ENCODE measurements at places on chromosomes 2 and 18. TPM values are rescaled to one million over a fixed set of nuclear protein-coding genes. Genes with fewer than 3 reads are reported as not detected.

Gene FANCL
- 43.7 TPM for total RNA-seq

Gene GPR39
- total RNA-seq: 4.0 TPM

Gene LOXHD1
- total RNA-seq: not detected

Gene NOL4
- not detected for total RNA-seq

Gene RBM44
- 0.53 TPM for total RNA-seq

Gene ABHD3
- total RNA-seq: 4.8 TPM

Gene MTCL1
- 11.9 TPM for total RNA-seq

Gene RRM2
- total RNA-seq: 217 TPM

Gene ATIC
- total RNA-seq: 29.0 TPM

Gene ABCB11
- not detected for total RNA-seq

Gene OXER1
- not detected for total RNA-seq

Gene CHST9
- total RNA-seq: 0.05 TPM

Gene ANKZF1
- 40.4 TPM for total RNA-seq

Gene STAT4
- total RNA-seq: 0.11 TPM

Gene FLACC1
- total RNA-seq: 1.1 TPM

Gene C2orf78
- total RNA-seq: not detected

Gene PROKR1
- not detected for total RNA-seq

Gene SFXN5
- total RNA-seq: 10.4 TPM

Gene TMEM17
- 4.3 TPM for total RNA-seq

Gene ODC1
- 47.7 TPM for total RNA-seq

Gene SLC11A1
- total RNA-seq: 0.16 TPM

Gene LRP2
- total RNA-seq: 0.24 TPM

Gene RAMP1
- 109 TPM for total RNA-seq

Gene COL4A3
- not detected for total RNA-seq

Gene FEV
- not detected for total RNA-seq

Gene CNGA3
- total RNA-seq: not detected

Gene COBLL1
- total RNA-seq: 2.9 TPM

Gene MYL1
- total RNA-seq: not detected

Gene AMER3
- not detected for total RNA-seq

Gene ACADL
- total RNA-seq: 0.23 TPM

Gene CACNB4
- total RNA-seq: 0.11 TPM

Gene RAB12
- 38.8 TPM for total RNA-seq

Gene TNFRSF11A
- 2.5 TPM for total RNA-seq

Gene VIL1
- not detected for total RNA-seq

Gene KYNU
- total RNA-seq: 48.3 TPM

Gene ATP6V1C2
- 0.60 TPM for total RNA-seq

Gene FIGN
- total RNA-seq: 0.61 TPM

Gene LAMA1
- 3.1 TPM for total RNA-seq

Gene LIPG
- total RNA-seq: 0.72 TPM

Gene TTN
- total RNA-seq: 0.38 TPM

Gene LRP1B
- total RNA-seq: 2.2 TPM

Gene CLEC4F
- not detected for total RNA-seq

Gene ATP6V1B1
- 0.41 TPM for total RNA-seq

Gene POTEE
- 32.4 TPM for total RNA-seq

Gene C2orf92
- 3.2 TPM for total RNA-seq

Gene TEKT4
- total RNA-seq: 0.08 TPM

Gene DBI
- total RNA-seq: 90.7 TPM

Gene NPAS2
- total RNA-seq: 50.3 TPM

Gene GKN2
- total RNA-seq: not detected

Gene SIX2
- total RNA-seq: not detected

Gene HNMT
- total RNA-seq: 24.7 TPM
